ENCODE measurements at places on chromosomes 2 and 18.

GRCh38 chr2:50840341-50841124, 191.4 kb downstream of the NRXN1 start:
- DNase-seq, result no peak

- no peak for DNase-seq
Measured at GRCh38 chr2:120109186-120110061, 96.5 kb downstream of the EPB41L5 start.

- no peak for DNase-seq
Measured at GRCh38 chr2:19630921-19631320, 270.9 kb downstream of the TTC32 start.

GRCh38 chr18:22613788-22614187, 196.1 kb upstream of the CTAGE1 start:
- no peak for DNase-seq

GRCh38 chr2:30424231-30424630, 22.8 kb upstream of the LCLAT1 start:
- DNase-seq, result no peak

DNA sequence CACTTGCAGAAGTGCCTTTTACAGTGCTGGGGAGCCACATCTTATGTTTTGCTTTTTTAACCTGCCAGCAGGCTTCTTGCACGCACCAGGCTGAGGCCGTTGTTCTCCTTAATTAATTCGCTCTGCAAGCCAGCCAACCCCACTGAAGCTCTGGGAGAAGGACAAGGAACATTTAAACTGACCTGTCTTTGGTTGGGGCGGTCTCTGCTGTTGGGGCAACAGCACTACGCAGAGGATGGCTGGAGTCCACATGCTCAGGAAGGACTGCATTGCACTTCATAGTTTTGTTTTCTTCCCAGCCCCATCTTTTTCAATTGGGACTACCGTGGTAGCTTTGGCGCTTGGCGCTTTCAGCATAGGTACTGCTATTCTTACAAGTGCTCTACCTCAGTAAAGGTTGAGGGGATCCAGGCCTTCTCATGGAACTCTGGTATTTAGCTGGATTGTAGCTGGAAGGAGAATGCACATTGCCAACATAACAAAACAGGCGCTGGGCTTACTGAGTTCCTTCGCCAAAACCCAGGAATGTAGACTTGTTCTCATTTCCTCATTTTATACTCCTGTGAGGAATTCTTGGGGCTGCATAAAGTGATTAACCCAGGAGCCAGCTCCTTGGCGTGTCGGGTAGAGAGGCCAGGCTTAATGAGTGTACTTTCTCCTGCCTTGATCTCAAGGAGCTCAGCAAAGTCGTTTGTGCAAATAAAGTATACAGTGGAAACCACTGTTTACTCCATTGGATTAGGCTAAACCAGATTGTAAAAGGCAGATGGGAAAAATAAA, 146.2 kb downstream of the PRKCE start:
- no peak for DNase-seq

DNA sequence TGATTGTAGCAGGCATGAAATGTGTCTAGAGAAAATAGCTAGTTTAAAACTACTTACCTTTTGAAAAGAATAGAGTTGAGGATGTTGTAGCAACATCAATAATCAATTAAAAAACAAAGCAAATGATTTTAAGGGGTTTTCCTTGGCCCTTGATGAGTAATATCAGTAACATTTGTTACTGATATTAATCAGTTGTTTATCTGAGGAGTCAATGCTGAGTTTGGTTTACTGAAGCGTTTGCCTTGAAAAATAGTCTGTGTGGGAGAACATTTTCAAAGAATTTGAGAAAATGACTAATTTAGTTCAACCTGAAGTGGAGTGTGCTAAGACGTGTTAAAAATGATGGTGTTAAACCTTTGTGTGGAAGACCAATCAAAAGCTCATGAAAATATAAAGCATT, 9.3 kb downstream of the PTH2R start:
- no peak for DNase-seq

DNA sequence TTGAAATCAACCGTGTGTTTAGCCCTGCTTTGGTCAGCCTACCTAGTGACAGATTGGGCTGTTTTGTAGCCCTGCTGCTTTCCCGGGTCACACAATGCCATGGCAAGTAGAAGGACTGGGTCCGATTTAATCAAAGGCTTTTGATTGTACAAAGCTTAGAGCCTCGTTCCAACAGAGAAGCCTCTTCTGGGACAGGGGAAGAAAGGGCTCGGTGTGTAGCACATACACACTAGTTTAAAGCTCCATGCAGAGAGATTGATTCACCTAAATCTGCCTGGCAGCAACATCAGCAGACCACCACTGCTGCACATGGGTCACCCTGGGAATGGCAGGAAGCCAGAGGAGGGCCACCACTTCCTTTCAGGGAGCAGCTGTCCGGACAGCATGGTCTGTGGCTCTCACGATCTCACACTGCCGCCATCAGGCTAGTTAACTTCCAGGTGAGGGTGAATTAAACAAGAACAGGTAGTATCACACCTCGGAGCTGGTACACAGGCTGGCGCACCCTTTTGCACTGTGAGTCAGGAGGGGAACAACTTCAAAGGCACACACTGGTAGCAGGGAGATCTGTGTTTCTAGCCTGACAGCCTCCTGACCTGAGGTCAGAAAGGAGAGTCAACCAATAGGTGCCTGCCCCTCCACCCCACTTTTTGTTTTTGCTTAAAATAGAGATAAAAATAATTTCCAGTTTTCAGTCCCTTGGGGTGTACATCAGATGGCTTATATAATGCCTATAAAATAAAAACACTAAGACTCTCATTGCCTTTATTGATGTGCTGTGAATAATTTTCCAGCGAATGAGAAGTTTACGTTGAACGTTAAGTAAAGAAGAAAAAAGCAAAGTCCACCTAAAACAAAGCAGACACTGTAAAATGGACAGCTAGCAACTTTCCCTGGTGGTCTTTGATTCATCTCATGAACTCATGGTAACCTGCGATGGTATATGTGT, 108.5 kb downstream of the CDCA7 start:
- DNase-seq, result no peak

- DNase-seq, result no peak
Measured at GRCh38 chr2:12226653-12227052, 480.2 kb downstream of the LPIN1 start.

- DNase-seq, result no peak
Measured at GRCh38 chr2:8214036-8214615, 467.7 kb upstream of the ID2 start.

DNA sequence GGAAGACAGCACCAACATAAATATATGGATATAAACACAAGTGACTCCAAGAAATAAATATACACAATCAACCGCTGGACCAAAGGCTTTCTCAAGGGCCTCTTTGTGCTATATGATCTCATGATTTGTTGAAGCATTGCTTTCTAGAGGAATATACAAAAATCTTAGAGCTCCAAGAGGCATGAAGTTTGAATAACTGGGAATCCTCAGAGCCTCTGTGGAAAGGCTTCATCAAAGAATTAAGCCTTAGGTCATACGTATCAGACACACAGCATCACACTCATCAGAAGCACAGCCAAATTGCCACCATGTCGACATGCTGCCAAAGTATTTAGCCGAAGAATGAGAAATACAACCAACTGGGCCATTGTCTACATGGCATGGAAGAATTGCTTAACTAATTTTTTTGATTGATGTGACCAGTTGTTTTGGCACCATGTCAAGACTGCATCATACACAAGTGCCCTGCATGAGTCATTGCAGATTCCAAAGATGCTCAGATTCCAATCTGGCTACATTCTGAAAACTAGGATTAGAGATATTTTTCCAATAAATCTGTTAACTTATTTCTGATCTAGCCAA, 860.6 kb upstream of the ZEB2 start:
- no peak for DNase-seq

DNA sequence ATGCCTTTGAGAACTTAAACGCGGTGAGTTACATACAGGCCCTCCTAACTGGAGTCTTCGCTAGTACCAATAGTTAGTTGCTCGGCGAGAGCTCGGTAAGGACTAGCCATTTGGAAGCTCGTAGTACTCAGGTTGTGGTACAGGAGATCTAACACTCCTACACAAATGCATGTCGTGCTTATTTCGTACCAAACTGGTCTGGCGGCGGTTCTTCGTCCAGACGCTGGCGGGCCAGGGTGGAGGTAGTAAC, 346 bp upstream of the VRK2 start:
- no peak for DNase-seq

DNA sequence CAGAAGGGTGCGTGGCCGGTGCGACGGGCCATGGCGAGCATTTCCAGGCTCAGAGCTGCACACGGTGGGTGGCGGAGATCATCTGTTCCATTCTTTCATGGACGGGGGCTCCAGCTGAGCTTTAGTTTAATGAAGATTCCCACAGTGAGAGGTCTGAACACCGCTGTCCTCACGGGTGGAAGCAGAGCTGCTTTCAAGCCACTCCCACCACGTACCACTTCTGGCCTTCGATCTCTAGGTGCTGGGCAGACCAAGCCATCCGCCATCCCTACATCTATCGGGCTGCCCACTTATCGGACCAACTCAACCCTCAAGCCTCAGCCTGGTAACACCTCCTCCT, 18.5 kb downstream of the GPR35 start:
- DNase-seq, result no peak

GRCh38 chr2:863732-864450, 86.8 kb upstream of the SNTG2 start:
- no peak for DNase-seq

DNA sequence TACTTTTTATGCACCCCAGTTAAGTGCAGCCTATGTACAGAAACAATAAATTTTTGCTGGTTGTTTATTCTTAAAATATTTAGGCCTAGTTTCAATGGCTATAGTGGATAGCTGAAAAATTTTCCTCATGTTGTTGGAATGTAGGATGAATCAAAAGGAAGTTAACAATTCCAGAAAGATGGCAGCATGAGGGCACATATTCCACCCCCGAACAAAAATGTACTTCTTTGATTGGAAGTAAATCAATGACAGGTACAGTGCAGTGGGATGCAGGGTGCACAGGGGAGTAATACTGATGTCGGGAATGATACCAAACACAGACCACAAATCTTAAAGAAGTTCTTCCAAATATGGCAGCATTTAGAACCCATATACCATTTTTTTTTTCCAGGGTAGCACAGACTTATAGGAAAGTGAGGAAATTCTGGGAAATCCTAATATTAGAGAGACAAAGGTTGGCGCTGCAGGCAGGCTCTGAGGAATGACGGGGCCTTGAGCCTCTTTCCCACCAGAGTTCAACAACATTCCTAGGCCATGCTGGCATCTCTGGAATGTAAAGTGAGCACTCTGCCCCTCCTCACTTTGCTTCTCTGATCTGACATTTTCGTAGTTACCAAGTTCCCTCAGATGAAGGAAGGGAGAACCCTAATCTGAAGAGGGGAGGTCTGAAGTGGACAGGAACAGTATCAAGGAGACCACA, 36.6 kb upstream of the IKZF2 start:
- no peak for DNase-seq

GRCh38 chr2:203437511-203437910, 97.6 kb downstream of the RAPH1 start:
- no peak for DNase-seq

All from esophagus squamous epithelium (tissue), 5 donors.